ENCODE measurements at places on chromosomes 7 and 10.

DNA sequence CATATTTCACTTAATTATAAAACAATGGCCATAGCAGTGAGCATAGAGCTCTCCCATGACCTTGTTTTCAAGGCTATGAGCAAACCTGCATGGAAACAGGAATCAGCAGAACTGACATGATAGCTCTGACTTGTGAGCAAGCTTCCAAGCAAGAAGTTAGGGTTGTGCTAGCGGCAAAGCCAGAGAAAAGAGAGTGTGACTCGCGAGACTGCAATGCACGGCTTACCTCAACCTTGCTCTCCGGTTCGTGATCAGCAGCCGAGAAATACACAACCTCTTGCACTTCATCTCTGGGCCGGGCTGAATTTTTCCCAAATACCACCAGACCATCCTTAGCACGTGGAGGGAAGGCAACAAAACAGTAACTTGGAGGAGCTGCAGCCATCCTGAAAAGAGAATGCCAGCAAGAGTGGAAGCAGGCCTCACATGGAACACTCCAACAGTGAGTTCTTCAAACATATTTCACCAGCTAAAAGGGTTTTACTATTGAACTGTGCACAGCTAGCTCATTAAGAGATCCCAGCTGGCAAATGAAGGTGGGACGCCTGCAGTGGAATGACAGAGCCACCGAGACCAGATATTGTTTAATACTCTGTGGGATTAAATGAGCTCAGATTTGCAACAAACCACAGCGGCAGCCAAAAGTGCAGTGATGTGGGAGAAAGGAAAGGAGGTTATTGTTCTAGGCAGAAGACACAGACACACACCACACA, 20.8 kb downstream of the SCRN1 start:
- no peak overlapping the region for H3K4me3 ChIP-seq
- H3K27ac ChIP-seq: no peak overlapping the region
- DNase-seq: no peak

DNA sequence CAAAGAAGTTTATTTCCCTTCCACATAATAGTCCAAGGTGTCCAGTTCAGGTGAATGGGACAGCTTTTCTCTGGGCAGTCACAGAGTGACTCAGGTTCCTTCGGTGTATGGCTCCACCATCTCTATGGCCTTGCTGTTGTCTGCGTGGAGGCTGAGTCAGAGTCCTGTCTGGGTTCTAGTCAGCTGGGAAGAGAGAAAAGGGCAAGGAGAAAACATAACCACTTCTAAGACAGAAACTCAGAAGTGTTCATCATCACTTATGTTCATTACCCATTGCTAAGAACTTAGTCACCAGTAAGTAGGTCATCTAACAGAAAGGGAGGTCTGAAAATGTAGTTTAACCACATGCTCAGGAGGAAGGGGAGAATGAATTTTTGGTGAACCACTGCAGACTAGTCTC, 32.4 kb upstream of the CCDC7 start:
- DNase-seq: no peak
- no peaks in the 10 kb centered on the region for H3K4me1 ChIP-seq
- H3K27me3 ChIP-seq: no peaks in the 10 kb centered on the region
- no peaks in the 10 kb centered on the region for H3K36me3 ChIP-seq

- H3K27ac ChIP-seq: no peak overlapping the region
- H3K27me3 ChIP-seq: no peaks in the 10 kb centered on the region
- H3K4me1 ChIP-seq: no peaks in the 10 kb centered on the region
- no peak overlapping the region for H3K4me3 ChIP-seq
Measured at GRCh38 chr10:130493446-130494145, 357.4 kb downstream of the GLRX3 start.

DNA sequence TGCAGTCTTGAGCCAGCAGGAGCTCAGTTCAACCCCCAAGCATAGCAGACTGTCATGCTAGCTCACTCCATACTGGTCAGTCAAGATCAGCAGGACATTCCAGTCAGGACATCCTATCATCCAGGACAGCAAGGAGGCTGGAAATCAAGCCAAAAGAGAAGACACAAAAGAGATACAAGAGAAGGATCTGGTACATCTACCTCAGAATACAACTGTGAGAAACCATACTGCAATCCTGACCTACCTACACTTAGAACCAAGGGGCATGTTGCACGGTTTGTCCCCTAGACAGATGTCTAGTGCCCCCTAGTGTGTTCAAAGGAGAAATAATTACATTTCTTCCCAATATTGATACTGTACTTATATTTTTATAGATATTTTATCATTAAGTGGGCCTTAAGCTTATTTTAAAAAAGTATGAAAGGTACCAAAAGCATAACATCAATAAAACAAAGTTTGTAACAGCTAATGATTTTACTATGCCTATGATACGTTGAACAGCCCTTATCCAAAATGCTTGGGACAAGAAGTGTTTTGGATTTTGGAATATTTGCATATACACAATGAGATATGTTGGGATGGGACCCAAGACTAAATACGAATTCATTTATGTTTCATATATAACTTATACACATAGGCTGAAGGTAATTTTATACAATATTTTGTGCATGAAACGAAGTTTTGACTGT, 26.7 kb downstream of the ERCC6 start:
- no peaks in the 10 kb centered on the region for H3K27me3 ChIP-seq
- DNase-seq: no peak
- no peak overlapping the region for H3K4me3 ChIP-seq
- H3K27ac ChIP-seq: no peak overlapping the region

DNA sequence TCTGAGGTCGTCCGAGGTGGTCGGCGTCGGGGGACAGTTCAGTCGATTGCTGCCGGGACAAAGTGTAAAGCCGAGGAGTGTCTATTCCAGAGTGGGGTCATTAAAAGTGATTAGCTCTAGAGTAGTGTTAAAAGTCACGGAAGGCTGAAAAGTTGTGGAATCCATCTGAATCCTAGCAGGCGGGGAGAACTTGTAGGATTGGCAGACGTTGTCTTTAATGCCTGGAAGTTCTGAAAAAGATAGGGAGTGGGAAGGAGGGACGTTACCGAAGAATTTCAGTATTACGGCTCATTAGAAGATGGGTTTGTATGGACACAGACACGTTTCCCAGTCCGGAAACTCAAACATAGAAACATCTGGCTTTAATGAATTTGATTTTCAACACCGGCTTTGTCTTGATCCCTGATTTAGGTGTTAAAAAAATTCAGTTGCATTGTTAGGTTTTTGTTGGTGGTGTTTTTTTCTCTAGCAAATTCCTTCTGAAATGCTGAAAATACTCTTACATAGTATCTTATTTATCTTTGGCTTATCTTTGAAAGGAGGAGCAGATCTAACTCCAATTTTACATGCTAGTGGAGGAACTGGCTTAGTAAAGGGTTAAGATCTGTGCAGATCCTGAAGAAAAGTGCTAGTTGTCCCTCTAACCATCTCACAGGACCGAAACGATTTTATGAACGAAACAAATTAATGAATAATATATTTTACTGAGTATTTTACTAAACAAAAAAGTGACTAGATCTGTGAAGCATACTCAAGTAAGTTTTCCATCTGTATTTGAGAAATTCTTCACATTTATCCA, 900 bp downstream of the MKLN1 start:
- no peaks in the 10 kb centered on the region for H3K4me1 ChIP-seq
- no peak for DNase-seq
- H3K27ac ChIP-seq: peak overlapping the region; percentile 99
- no peaks in the 10 kb centered on the region for H3K36me3 ChIP-seq

- DNase-seq: no peak
- no peaks in the 10 kb centered on the region for H3K4me1 ChIP-seq
- no peak overlapping the region for H3K27ac ChIP-seq
- no peaks in the 10 kb centered on the region for H3K27me3 ChIP-seq
- H3K4me3 ChIP-seq: no peak overlapping the region
Measured at GRCh38 chr7:155710530-155710929, 66.1 kb downstream of the RBM33 start.

DNA sequence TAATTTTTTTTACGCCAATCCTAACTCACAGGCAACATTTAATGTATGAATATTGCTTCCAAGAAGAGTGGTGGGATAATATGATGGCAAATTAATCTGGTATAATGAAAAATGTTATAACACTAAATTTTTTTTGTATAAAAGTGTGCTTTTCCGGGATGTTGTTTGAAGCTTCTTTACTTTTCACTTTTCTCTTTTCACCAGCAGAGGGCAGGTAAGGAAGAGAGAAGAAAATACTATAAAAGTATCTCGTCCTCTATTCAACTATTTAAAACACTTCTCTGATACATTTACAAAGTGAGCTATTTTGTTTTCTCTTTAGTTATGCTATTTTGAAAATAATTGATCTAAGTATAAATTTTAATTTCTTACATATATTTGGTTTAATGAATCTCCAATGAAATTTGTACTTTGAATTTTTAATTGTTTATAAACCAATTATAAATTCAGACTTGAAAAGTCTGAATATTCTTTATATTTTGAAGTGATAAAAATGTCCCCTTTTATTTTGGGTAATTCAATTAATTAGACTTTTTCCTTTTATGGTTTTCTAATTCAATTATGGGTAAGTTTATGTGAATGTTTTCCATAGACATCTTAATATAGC, 20.7 kb upstream of the CFTR start:
- no peak overlapping the region for H3K4me3 ChIP-seq
- no peak for DNase-seq
- no peaks in the 10 kb centered on the region for H3K27me3 ChIP-seq
- no peaks in the 10 kb centered on the region for H3K4me1 ChIP-seq

DNA sequence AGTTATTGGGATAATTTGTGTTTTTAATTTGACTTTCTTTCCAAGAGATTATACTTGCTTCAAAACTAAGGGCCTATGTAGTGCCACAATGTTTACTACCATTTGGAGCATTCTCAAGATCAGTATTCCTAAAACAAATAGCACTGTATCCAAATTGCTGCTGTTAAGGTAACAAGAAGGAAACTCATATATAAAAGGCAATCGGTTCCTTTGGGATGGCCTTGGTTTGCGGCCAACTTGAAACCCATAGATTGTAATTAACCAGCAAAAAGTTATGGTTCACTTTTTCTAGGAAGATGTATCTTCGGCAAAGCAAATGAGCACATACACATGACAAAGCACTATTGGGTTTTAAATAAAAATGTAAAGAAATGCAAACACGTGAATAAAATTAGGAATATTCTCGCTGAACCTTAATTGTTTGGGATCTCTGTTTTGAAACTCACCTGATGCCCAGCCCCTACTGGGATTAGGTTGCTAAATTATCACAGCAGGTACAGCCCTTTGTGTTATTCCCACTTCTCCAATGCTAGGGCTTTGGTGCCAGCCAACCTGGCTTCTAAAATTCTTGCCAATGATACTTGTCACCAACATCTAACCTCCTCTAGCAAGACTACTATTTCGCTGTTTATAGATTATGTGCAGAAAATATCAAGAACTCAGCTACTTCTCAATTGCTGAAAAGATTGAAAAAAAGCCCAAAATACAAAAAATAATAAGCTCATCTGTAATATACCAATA, 16.0 kb downstream of the CDNF start:
- no peaks in the 10 kb centered on the region for H3K36me3 ChIP-seq
- H3K4me3 ChIP-seq: no peak overlapping the region
- no peak overlapping the region for H3K27ac ChIP-seq
- H3K4me1 ChIP-seq: no peaks in the 10 kb centered on the region

GRCh38 chr10:118844731-118845521, 90.2 kb upstream of the CACUL1 start:
- DNase-seq: no peak
- H3K4me3 ChIP-seq: no peak overlapping the region
- H3K4me1 ChIP-seq: peaks cover 12% of the 10 kb centered on the region
- no peaks in the 10 kb centered on the region for H3K27me3 ChIP-seq

DNA sequence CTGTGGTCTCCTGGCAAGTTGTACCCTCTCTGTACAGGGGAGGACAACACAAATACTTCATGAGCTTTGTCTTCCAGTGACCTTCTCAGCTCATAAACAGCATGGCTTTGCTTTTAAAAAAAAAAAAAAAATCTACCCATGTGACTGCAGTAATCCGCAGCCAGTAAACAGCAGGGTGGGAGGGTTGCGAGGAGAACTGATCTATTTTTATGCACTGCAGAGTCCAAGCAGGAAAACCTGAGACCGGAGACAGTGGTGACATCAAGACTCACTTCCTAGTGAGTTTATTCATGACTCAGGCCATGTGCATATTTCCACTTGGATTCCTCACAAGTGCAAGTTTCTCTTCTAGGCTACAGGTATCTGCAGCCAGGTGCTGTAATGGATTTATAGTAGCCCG, 127.9 kb downstream of the NRF1 start:
- H3K36me3 ChIP-seq: no peaks in the 10 kb centered on the region
- no peak for DNase-seq
- no peaks in the 10 kb centered on the region for H3K27me3 ChIP-seq
- no peak overlapping the region for H3K4me3 ChIP-seq
- H3K27ac ChIP-seq: no peak overlapping the region

DNA sequence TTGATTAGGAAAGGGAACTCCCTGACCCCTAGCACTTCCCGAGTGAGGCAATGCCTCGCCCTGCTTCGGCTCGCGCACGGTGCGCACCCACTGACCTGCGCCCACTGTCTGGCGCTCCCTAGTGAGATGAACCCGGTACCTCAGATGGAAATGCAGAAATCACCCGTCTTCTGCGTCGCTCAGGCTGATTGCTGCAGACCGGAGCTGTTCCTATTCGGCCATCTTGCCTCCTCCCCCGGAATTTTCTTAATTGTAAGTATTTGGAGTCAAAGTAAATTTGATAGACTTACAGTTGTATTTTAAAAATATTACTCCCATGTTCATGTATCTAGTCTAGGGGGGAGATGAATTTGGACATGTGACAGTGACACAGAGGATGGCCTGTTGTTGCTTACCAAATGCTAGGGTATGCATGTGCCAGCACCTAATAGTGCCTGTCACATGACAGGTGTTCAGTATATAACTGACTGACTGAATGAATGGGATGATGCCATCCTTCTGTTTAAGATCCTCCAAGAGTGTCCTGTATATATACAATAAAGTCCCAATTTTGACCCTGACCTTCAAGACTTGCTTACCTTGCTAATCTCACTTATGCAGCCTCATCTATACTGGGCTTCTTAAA, 42.0 kb upstream of the ICA1 start:
- no peaks in the 10 kb centered on the region for H3K36me3 ChIP-seq
- H3K4me1 ChIP-seq: no peaks in the 10 kb centered on the region
- H3K27me3 ChIP-seq: no peaks in the 10 kb centered on the region

GRCh38 chr7:135467207-135467711, 42.6 kb downstream of the CNOT4 start:
- no peaks in the 10 kb centered on the region for H3K4me1 ChIP-seq
- DNase-seq: no peak
- no peaks in the 10 kb centered on the region for H3K27me3 ChIP-seq

GRCh38 chr7:45328403-45328981, 170.9 kb downstream of the RAMP3 start:
- no peaks in the 10 kb centered on the region for H3K27me3 ChIP-seq
- no peaks in the 10 kb centered on the region for H3K4me1 ChIP-seq
- H3K36me3 ChIP-seq: no peaks in the 10 kb centered on the region
- no peak for DNase-seq
- H3K27ac ChIP-seq: no peak overlapping the region

DNA sequence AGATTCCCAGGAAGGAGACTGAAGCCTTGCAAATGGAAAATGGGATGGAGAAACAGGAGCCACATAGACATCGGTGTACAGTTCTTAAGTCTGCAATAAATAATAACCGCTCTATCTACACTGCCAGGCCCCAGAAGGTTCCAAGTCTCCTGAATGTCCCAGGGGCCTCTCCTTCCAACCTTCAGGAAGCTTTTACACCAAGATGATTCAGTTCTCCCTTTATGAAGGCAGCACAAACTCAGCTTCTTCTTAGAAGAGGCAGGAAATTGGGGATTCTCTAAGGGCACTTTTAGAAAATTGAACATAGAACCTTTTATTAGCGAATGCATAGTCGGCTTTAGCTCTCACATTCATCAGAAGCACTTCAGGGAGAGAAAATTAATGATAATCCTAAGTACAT, 130.8 kb upstream of the LYZL1 start:
- H3K4me3 ChIP-seq: no peak overlapping the region
- no peaks in the 10 kb centered on the region for H3K27me3 ChIP-seq
- H3K27ac ChIP-seq: no peak overlapping the region
- DNase-seq: no peak
- no peaks in the 10 kb centered on the region for H3K4me1 ChIP-seq

Measured in sigmoid colon (tissue), 7 donors.